Activated CD4-positive, alpha-beta T cell treated with anti-CD3 and anti-CD28 coated beads, Interleukin-2, amount 50 U/mL, for 4 hours (primary cell): ENCODE measurements at places on chromosomes 12 and 14.

GRCh38 chr12:114408471-114408885 is 2.5 kb upstream of the TBX5 start:
- DNase-seq = no peak

GRCh38 chr14:62692490-62693106 is 352.7 kb downstream of the KCNH5 start:
- no peak for DNase-seq

DNA sequence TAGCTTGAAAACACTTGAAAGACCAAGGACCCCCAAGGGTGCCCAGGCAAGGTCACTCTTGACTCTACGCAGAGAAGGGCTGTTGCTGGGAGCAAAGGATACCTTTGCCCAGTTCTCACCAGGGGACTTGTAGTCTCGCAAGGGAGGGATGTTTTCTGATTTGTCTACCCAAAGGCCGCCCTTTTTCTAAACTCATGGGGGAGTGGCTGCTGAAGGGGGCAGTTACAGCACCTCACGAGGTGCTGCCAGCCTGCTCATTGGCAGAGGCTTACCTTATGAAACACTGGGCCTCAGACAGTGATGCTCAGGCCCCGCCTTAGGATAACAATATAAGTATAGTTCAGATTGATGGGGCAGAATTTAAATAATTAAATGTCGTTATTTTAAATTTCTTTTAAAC is 107.0 kb downstream of the ETV6 start:
- DNase-seq = no peak

DNA sequence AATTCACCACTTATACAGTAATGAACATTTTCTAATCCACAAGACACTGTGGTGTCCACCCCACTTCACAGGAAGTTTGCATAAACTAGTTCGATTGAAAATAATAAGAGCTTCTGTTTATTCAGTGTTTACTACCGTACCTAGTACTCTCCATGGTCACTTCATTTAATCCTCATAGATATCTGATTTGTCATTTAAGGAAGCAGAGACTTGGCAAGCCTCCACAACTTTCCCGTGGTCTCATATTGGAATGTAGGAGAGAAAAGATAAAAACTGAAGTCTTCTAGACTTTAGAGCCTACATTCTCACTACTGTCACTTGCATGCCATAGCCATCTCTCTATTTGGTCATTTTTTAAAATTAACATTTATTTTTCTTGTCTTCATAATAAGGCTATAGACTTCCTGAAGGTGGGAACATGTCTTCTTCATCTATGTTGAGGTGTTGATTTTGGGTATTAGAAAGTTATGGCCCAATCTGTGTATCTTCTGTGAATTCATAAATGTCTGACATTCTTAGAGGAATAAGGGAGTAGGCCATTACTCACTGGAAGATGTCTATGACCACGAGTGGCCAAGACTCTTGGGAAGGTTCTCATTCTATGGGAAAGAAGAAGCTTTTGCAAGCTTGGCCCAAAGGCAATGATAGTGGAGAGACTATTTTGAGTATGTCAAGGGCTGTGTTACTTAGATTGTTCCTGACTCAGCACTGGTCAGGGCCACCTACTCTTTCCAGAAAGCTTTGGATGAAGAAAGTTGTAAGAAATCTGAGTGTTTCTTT is 423.7 kb downstream of the LRIG3 start:
- DNase-seq = no peak

- no peak for DNase-seq
These were observed 122.0 kb upstream of the EGLN3 start for GRCh38 chr14:34072921-34073320.

DNA sequence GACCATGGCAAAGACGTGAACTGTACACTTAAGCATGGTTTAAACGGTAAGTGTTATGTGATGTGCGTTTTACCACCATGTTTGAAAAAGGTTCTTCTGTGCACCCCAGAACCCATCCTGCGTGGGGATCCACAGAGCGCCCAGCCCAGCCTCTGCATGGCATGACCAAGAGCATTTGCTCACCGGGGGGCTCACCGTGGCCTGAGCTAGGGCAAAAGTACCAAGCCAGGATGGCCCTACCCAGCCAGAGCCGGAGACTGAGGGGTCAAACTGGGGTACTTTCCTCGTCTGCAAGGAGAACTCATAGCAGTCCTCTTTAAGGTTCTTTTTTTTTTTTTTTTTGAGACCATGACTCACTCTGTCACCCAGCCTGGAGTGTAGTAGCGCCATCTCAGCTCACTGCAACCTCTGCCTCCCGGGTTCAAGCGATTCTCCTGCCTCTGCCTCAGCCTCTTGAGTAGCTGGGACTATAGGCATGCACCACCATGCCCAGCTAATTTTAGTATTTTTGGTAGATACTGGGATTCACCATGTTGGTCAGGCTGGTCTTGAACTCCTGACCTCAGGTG is 16.4 kb upstream of the ANKRD9 start:
- DNase-seq = no peak

- DNase-seq = no peak
These were observed 310.4 kb downstream of the KCNH5 start for GRCh38 chr14:62734831-62735230.

- DNase-seq = no peak
These were observed 171.7 kb upstream of the RTL1 start for GRCh38 chr14:101075025-101075800.

GRCh38 chr12:63885401-63885800 is 40.9 kb downstream of the SRGAP1 start:
- DNase-seq = no peak

DNA sequence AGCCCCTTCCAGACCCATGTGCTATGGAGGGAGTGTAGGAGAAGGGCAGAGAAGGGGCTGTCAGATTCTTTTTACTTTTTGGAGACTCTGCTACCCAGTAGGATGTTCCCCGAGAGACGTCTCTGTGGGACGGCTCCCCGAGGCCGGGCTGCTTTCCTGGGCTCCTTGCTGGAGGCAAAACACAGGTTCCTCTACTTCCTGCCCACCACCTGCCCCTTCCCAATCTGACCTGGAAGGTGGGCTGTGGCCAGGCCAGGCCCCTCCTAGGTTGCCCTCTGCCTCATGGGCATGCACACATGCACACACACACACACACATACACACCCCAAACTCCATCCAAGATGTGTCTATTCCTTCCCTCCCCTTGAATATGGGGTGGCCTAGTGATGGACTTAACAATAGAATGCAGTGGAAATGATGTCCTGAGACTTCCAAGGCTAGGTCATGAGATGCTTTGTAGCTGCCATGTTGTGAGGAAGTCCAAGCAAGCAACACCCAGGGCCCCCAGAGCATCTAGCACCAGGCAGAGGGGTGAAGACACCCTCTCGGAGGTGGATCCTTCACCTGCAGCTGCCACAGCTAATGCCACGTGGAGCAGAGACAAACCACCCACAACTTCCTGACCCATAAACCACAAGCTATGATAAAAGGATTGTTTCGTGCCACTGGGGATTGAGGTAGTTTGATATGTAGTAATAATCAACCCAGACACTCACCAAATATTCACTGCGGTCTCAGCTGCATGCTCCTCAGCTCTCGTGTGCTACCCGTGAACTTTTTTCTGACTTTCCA is 1.6 kb upstream of the ASB2 start:
- DNase-seq = peak; percentile 58

DNA sequence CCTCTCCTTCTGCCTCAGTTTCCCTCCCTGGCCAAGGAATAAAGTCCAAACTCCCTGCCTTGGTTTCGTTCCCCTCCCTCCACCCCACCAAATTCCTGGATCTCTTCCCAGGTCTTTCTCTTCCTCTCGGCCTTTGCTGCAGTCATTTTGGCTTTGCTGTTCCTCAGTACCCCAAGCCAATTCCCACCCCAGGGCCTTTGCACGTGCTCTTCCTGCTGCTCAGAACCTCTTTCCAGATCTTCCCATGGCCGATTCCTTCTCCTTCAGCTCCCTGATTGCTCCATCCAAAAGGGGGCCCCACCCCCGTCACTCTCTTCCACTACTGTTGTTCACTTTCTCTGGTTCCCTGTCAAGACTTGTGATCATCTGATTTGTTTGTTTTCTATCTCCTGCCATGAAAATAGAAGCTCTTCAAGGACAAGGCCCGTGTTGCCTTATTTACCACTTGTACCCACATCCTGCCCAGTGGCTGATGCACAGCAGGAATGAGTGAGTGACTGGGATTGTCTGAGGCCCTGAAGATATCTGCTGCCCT is 3.1 kb downstream of the HNF1A start:
- no peak for DNase-seq

DNA sequence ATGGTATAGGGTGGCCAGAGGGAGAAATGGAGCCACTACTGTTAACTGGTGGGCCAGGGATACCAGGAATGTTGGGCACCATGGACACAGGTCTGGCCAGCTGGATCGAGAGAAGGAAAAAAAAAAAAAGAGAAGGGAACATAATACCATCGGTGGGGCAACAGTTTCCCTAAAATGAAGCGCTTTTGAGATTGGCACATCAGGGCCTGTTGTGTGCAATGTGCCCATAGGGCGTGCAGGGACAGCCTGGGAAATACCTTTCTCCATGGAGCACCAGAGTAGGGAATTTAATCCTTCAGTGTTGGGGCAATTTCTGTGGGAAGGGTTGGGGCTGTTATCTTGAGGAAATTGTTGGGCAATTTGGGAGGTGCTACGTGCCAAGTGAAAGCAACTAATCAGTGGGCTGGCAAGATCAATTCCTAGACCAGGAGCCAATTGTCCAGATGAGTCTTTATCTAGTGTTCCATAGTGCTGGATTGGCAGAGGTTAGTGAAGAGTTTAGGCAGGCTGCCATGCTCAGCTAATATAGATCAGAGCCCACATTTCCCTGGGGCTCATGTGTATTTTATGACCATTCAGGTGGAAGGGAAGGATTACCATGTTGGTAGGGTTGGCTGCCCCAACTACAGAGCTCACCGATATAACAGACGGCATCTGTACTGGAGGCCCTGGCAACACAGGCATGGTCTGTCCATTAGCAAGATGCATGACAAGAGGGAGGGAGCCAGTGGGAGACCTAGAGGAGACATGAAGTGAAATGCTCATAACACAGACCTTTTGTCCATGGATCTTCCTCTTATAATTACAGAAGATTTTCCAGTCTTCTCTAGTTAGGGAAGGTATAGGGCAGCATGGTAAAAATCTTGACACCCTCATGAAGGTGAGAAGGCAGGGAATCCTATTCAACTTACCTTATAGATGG is 25.5 kb upstream of the NPFF start:
- no peak for DNase-seq

DNA sequence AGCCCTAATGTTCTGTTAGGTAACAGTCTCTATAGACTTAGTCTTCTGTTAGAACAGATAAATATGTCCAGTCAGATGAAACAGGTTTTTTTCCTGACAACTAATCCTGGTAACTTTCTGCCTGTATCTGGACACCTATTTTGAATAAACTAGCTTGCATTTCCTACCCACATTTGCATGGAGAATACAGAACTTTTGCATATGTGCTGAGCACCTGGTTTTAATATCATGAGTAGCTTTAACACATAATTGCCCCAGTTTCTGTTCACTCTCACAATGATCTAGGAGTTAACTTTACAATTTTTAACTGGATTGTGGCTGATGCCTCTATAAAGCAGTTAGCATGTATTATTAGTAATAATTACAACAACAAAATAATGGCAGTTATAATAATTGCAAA is 111.7 kb downstream of the KTN1 start:
- no peak for DNase-seq

DNA sequence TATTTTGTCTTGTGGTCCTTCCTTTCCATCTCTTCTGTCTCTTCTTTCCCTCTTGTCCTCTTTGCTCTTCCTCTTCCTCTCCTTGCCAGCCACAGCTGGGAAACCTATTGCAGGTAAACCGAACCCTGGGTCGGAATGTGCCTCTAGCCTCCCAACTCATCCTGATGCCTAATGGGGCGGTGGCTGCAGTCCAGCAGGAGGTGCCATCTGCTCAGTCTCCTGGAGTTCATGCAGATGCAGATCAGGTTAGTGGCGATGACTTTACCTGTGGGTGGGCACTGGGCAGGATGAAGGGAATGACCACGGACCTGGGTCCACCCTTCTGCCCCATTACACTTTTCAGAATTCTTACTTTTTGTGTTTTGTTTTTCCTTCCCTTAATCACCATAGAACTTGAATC is 8.2 kb downstream of the PHC1 start:
- DNase-seq = no peak

DNA sequence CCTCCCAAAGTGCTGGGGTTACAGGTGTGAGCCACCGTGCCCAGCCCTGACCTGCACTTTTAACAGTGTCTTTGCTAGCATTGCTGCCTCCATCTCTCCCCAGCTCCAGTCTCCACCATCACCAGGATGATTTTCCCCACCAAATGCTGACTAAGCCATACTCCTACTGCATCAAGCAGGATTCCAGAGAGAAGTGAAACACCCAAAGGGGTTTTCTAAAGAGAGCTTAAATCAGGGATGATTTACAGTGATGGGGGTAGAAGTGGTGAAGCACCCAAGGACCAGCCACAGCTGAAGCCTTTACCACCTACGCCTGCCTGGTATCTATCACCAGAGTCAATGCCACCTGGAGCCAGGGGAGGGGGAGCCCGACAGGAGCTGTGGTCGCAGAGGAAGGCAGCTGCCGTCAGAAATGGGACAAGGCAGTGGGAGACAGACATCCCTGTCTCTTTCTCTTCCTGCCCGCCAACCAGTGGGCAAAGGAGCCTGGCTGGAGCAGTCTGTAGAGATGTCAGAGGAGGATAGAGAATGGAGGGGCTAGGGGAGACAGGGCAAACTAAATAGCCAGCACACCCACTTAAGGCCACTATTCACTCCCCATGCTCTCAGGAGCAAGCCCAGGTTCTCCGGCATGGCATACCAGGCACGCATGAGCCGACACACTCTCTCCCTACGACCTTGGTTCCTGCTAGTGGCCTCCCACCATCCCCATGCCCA is 22.4 kb upstream of the CD9 start:
- no peak for DNase-seq

GRCh38 chr14:84555493-84555892 is 974.5 kb upstream of the FLRT2 start:
- DNase-seq = no peak

GRCh38 chr12:57011438-57012424 is 4.6 kb downstream of the TAC3 start:
- DNase-seq = no peak

- no peak for DNase-seq
These were observed 161.5 kb downstream of the SEC23A start for GRCh38 chr14:38941488-38941887.
